Muscle of leg (tissue), 16 donors: ENCODE measurements at places on chromosomes 6 and 20. TPM values are rescaled to one million over a fixed set of nuclear protein-coding genes. Genes with fewer than 3 reads are reported as not detected.

C20orf202 gene
- total RNA-seq, result 0.35 TPM

AIG1 gene
- total RNA-seq, result 32.9 TPM

PSORS1C1 gene
- total RNA-seq, result 1.3 TPM

GPRC6A gene
- total RNA-seq, result not detected

RALGAPA2 gene
- total RNA-seq, result 8.6 TPM

DDAH2 gene
- total RNA-seq, result 101 TPM

NRN1 gene
- 23.9 TPM for total RNA-seq

LHFPL5 gene
- total RNA-seq, result not detected

TP53TG5 gene
- not detected for total RNA-seq

SPATA25 gene
- total RNA-seq, result 5.7 TPM

C6orf118 gene
- 0.89 TPM for total RNA-seq

VGLL2 gene
- 28.2 TPM for total RNA-seq

LYRM4 gene
- 30.8 TPM for total RNA-seq

CAGE1 gene
- 0.04 TPM for total RNA-seq

MYLK2 gene
- total RNA-seq, result 39.5 TPM

CYP21A2 gene
- 0.04 TPM for total RNA-seq

ADGB gene
- total RNA-seq, result 0.04 TPM

IL17F gene
- total RNA-seq, result not detected

SPATS1 gene
- total RNA-seq, result not detected

VSTM2L gene
- 2.4 TPM for total RNA-seq

GRM4 gene
- 1.1 TPM for total RNA-seq

HEY2 gene
- 6.1 TPM for total RNA-seq
